Cerebellar nuclear complex (tissue), 1 donor: ENCODE measurements at places on chromosomes 3 and 15.

- DNase-seq = no peak
Observed at GRCh38 chr15:43268111-43269105, 1.7 kb upstream of the TGM5 start.

DNA sequence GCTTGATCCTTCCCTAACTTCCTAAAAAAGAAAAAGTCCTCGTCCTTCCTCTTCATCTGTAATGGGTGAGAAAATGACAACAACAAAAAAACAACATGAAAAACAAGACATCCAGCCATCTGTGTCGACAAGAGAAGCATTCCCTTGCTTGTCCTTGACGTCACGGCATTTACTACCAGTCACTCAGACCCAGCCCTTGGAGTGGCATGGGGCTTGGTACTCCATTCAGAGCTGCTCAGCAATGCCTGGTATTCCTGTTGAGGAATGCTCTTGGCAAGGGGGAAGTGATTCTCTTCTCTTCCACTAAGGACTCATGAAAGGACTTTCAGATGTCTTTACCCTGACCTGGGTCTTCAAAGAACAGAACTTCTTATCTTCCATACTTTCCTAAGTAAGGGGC, 339.7 kb upstream of the RASGRP1 start:
- no peak for DNase-seq

DNA sequence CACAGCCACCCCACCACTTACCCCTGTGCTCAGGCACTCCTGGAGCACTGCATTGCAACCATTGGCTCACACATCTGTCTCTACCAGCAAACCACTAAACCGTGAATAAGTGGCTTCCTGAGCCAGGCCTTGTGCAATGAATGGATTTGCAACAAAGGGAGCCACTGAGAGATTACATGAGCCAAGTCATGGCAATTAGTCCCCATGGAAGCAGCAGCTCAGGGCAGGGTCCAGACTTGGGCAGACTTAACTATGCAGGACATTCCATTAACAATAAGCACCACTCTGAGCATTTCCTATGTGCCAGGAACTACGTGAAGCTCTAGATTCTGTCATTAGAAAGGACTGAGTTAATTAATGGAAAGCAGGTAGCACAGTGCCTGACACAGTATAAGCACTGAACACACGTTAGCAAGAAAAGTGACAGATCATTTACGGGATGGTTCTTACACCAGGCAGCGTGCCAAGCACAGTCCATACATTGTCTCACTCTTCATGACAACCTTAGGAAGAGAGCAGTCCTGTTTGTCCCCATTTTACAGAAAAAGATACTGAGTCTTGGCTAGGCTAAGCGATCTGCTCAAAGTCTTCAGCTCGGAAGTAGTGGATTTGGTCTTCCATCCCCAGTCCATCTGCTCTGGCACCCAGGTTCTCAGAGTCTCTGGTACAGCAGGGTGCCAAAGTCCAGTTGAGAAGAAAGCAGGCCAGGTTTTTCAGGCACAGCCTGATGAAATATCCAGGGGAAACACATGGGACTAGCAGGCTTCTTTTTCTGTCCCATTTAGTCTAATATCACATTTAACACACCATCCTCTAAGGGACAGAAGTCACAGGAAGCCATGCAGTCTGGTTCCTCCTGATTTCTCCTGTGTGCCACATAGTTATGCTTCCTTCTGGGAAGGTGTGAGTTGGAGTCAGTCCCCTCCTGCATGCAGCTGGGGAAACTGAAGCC, 44.1 kb downstream of the LIPC start:
- no peak for DNase-seq

GRCh38 chr3:11509173-11510000, 134.3 kb downstream of the VGLL4 start:
- DNase-seq = no peak

- DNase-seq = no peak
Observed at GRCh38 chr3:65963787-65964677, 74.7 kb downstream of the MAGI1 start.

GRCh38 chr3:3446251-3446650, 266.8 kb upstream of the CRBN start:
- DNase-seq = no peak

GRCh38 chr3:128309026-128309425, 155.7 kb downstream of the EEFSEC start:
- no peak for DNase-seq

- no peak for DNase-seq
Observed at GRCh38 chr3:165725296-165725695, 111.9 kb downstream of the BCHE start.

DNA sequence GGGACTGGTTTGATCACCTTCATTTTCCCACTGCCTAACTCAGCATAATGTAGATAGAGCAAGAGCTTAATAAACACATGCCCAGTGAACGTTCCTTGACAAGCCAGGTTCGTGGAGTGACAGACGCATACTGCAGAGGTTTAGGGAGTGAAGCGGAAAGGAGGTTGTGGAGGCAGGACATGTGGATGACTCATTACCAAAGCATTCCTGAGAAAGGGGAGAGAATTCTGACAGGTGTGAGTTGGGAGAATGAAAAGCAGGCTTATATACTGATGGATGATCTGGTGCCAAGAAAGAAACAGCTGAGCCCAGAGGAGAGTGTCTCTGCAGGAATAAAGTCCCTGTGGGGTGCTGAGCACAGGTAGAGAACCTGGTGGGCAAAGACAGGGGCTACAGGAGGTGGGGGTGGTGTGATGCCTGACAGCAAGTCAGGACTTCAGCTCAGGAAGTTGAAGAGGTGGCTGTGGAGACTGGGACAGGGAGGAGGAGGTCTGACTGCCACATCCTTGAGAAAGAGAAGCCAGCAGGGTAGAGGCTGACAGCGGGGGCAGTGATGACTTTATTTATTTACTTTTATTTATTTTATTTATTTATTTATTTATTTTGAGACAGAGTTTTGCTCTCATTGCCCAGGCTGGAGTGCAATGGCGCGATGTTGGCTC, 2.4 kb upstream of the RPL29 start:
- no peak for DNase-seq

GRCh38 chr15:69871511-69872134, 226.1 kb downstream of the TLE3 start:
- no peak for DNase-seq
